ENCODE measurements at places on chromosomes 1 and 21. TPM values are rescaled to one million over a fixed set of nuclear protein-coding genes. Genes with fewer than 3 reads are reported as not detected.

The SPRR2E gene
- total RNA-seq: not detected

The PDXK gene
- total RNA-seq: 59.3 TPM

The GNAT2 gene
- not detected for total RNA-seq

The SLAMF9 gene
- not detected for total RNA-seq

The NOTCH2 gene
- 84.2 TPM for total RNA-seq

The GJA9 gene
- total RNA-seq: not detected

The MACO1 gene
- total RNA-seq: 25.4 TPM

The CNIH3 gene
- total RNA-seq: 3.8 TPM

The ABCG1 gene
- total RNA-seq: 3.3 TPM

The PPP1R12B gene
- 18.5 TPM for total RNA-seq

The OR2L2 gene
- total RNA-seq: 0.09 TPM

- no peak overlapping the region for H3K27ac ChIP-seq
- H3K36me3 ChIP-seq: peaks cover 2% of the 10 kb centered on the region
- no peak overlapping the region for H3K4me3 ChIP-seq
- no peaks in the 10 kb centered on the region for H3K27me3 ChIP-seq
- H3K4me1 ChIP-seq: peaks cover 61% of the 10 kb centered on the region
- DNase-seq: no peak
Measured at GRCh38 chr1:89945852-89946476, 48.9 kb upstream of the ZNF326 start.

DNA sequence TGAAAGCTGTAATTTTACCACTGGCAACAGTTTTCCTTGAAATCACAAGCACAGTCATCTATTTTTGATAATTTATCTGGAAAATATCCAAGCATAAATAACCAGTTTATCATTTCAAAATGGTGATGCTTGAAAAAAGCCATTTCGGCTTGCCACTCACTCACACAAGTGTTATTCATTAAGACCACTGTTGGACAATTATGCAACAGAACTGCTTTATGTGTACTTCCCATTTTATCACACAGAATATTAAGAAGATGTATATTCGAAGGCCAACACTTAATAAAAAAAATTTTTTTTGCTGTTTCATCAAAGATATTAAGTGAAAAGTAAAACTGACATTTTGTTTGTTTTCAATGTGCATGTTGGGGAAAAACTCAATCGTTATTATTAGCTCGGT is 62.3 kb downstream of the EIF4G3 start:
- no peak overlapping the region for H3K27ac ChIP-seq
- peaks cover 40% of the 10 kb centered on the region for H3K4me1 ChIP-seq
- no peak for DNase-seq
- no peaks in the 10 kb centered on the region for H3K27me3 ChIP-seq

- no peak overlapping the region for H3K4me3 ChIP-seq
- no peak for DNase-seq
- H3K27me3 ChIP-seq: no peaks in the 10 kb centered on the region
- peaks cover under 1% of the 10 kb centered on the region for H3K4me1 ChIP-seq
- H3K27ac ChIP-seq: no peak overlapping the region
Measured at GRCh38 chr1:30373471-30374399, 349.6 kb downstream of the MATN1 start.

GRCh38 chr1:74812180-74812541 is 79.2 kb downstream of the TYW3 start:
- H3K4me3 ChIP-seq: no peak overlapping the region
- no peak for DNase-seq
- no peak overlapping the region for H3K27ac ChIP-seq
- H3K4me1 ChIP-seq: no peaks in the 10 kb centered on the region
- H3K36me3 ChIP-seq: no peaks in the 10 kb centered on the region
- peaks cover 4% of the 10 kb centered on the region for H3K27me3 ChIP-seq

GRCh38 chr1:86277936-86278335 is 118.2 kb downstream of the ODF2L start:
- DNase-seq: no peak
- no peak overlapping the region for H3K27ac ChIP-seq
- H3K4me1 ChIP-seq: no peaks in the 10 kb centered on the region
- no peak overlapping the region for H3K4me3 ChIP-seq
- no peaks in the 10 kb centered on the region for H3K36me3 ChIP-seq
- H3K27me3 ChIP-seq: no peaks in the 10 kb centered on the region

DNA sequence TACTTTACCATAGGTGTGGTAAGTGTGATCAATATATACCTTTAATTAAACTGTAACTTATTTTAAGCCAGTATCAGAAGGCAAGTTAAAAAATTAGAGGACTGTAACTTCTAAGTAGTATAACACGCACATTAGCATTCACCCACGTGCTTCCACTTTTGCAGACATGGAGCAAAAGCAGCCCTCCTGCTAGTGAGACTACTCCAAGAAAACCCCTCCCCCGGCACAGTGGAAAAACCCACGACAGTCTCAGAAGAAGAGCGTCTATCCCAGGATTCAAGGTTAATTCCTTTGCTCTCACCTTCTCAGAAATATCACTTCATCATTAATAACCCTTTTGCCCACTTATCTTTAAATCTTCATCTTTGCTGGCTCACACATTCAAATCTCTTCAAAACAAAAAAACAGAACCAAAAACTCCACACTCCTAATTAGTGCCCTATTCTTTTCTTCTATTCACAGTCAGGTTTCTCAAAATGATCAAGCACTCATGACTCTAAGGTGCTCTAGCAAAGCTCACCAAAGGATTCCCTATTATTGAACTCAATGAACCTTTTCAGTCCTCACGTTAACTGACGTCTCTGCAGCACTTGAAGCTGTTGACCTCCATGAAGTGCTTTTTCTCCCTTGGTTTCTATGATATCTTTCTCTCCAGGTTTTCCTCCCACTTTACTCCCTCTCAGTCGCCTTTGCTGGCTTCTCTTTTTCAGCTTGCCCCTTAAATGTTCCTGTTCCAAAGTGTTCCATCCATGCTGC is 213.5 kb downstream of the SMYD3 start:
- no peaks in the 10 kb centered on the region for H3K36me3 ChIP-seq
- no peak overlapping the region for H3K4me3 ChIP-seq
- H3K27ac ChIP-seq: no peak overlapping the region

- H3K27ac ChIP-seq: no peak overlapping the region
- DNase-seq: no peak
- H3K4me3 ChIP-seq: no peak overlapping the region
- H3K4me1 ChIP-seq: no peaks in the 10 kb centered on the region
- H3K36me3 ChIP-seq: no peaks in the 10 kb centered on the region
Measured at GRCh38 chr1:87840767-87841166, 512.1 kb downstream of the LMO4 start.

GRCh38 chr1:184820956-184821355 is 66.3 kb upstream of the EDEM3 start:
- H3K27ac ChIP-seq: no peak overlapping the region
- H3K4me1 ChIP-seq: no peaks in the 10 kb centered on the region
- H3K27me3 ChIP-seq: no peaks in the 10 kb centered on the region
- peaks cover 2% of the 10 kb centered on the region for H3K36me3 ChIP-seq

DNA sequence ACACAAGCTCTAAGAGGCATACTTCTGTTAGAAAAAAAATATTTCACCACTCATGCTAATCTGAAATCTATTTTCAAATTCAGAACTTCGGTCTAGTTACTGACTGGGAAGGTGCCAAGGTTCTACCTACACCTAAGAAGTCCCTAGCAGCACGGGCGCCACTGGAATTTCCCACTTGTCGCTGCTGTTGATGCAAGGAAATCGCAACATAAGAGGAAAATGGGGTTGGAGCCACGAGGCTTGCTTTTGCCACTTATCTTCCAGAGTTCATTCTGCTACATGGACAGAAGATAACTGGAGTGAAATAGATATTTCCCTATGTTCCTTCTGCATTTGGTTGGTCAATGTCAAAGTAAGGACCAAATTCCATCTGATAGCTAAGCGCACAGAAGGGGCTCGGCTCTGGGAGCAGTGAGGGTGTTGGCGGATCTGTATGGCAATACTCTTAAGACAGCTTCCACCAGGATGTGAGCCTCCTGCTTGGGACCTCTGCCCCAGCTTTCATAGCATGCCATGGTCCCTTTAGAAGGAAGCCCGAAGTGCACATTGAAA is 47.2 kb downstream of the RCAN1 start:
- H3K4me3 ChIP-seq: peak overlapping the region; percentile 36

DNA sequence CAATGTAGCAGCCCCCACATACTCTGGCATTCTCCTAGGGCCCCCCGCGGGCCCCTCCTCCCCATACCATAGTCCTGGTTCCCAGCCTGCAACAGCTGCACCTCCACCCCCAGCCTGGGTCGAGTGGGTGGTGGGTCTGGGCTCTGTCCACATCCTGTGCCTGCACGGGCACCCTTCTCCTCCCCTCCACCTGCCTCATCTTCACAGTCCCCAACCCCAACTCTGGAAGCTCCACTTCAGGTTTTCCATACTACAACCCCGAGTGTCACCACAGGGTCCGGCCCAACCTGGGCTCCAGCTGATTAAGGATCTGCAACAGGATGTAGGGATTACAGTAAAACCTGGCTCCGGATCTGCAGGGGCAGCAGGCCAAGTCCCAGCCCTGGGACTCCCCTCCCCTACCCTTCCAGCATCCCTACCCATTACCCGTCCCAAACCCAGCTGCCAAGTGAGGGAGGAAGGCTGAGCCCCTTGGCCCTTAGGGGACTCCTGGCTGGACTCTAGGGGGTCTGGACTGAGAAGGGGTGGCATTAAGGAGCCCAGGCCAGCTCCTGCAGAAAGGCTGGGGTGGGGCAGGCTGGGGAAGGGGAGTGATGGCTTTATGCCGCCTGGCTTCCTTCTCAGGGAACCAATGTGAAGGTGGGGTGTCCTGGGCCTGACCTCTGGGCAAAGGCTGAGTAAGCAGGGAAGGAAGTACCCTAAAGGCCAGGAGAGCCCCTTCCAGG is 116.8 kb downstream of the CASZ1 start:
- no peak for DNase-seq
- peaks cover 20% of the 10 kb centered on the region for H3K4me1 ChIP-seq
- no peak overlapping the region for H3K27ac ChIP-seq
- H3K36me3 ChIP-seq: no peaks in the 10 kb centered on the region
- H3K27me3 ChIP-seq: peaks cover 30% of the 10 kb centered on the region
- no peak overlapping the region for H3K4me3 ChIP-seq

GRCh38 chr1:94382201-94382600 is 36.0 kb upstream of the ABCD3 start:
- no peak overlapping the region for H3K4me3 ChIP-seq
- no peaks in the 10 kb centered on the region for H3K36me3 ChIP-seq
- DNase-seq: no peak
- H3K27me3 ChIP-seq: peaks cover 2% of the 10 kb centered on the region
- no peaks in the 10 kb centered on the region for H3K4me1 ChIP-seq

GRCh38 chr1:81801651-81802456 is 1.1 kb downstream of the ADGRL2 start:
- H3K27ac ChIP-seq: peak overlapping the region; percentile 94
- peak; percentile 23 for DNase-seq
- no peaks in the 10 kb centered on the region for H3K27me3 ChIP-seq
- H3K36me3 ChIP-seq: no peaks in the 10 kb centered on the region
- H3K4me1 ChIP-seq: peaks cover 46% of the 10 kb centered on the region
- peak overlapping the region; percentile 97 for H3K4me3 ChIP-seq

DNA sequence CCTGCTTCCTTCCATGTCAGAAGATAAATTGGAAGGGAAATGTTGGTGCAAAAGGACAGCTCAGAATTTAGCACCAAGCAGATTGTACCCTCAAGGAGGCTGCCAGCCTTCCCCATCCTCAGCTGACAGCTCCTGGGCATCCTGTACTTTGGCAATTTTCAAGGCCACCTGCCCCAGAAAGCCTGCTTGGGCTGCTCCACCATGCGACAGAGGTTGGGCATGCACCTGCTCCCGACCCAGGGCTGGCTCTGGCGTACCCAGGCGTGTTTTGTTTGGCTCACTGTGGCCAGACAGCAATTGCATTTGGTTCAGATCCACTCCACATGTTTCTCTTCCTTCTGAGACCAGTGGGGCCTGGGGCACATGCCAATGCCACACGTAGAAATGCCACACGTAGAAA is 547.8 kb downstream of the NPHP4 start:
- H3K4me3 ChIP-seq: no peak overlapping the region
- H3K27ac ChIP-seq: no peak overlapping the region
- peaks cover 25% of the 10 kb centered on the region for H3K4me1 ChIP-seq
- H3K36me3 ChIP-seq: no peaks in the 10 kb centered on the region

DNA sequence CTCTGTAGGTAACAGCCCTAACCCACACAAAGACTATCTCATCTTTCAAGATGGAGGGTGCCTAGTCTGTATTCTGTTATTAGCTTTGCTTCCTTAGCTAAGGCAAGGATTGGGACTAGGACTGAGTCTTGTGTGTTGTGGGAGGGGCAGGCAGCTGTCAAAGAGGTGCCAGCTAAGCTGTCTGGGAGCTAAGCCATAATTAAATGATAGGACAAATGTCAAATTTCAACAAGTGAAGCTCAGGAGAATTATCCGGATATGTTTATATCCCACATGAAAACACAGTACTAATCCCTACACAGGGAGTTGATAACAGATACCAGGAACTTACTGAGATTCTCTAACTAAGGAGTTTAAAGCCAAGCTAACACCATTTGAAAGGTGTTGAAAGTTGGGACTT is 70.5 kb upstream of the NGF start:
- no peak overlapping the region for H3K27ac ChIP-seq
- H3K36me3 ChIP-seq: no peaks in the 10 kb centered on the region
- H3K4me3 ChIP-seq: no peak overlapping the region
- H3K27me3 ChIP-seq: no peaks in the 10 kb centered on the region
- no peak for DNase-seq
- peaks cover 5% of the 10 kb centered on the region for H3K4me1 ChIP-seq

DNA sequence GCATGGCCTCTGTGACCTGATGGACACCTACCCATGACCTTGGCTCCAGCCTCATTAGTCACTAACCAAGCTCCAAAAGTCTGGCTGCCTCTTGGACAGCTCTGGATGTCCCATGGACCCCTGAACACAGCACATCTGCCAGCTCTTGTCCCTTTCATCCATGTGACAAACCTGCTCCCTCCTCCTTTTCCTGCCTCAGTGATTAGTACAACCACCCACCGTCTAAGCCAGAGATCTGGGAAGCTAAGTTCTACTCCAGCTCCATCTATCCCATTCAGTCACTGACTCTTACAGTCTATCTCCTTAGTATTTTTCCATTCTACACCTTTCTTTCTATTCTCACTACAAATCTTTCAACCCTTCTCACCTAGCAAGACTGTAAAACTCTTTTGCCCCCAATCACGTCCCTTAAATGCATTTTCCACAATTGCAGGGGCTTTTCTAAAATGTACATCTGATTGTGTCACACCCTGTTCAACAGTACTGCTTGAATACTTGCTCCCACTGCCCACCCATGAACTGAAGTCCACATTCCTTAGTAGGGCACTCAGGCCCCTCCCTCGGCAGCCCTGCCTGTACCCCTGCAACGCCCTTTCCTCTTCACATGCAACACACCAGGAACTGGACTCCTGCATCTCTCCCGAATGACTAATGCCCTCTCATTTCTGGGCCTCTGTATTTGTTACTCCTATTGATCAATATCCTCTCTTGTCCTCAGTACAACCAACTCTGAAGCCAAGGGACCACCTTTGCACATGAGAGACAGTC is 7.2 kb downstream of the GPN2 start:
- no peak overlapping the region for H3K27ac ChIP-seq
- H3K4me1 ChIP-seq: peaks cover 6% of the 10 kb centered on the region
- no peaks in the 10 kb centered on the region for H3K27me3 ChIP-seq
- DNase-seq: no peak

DNA sequence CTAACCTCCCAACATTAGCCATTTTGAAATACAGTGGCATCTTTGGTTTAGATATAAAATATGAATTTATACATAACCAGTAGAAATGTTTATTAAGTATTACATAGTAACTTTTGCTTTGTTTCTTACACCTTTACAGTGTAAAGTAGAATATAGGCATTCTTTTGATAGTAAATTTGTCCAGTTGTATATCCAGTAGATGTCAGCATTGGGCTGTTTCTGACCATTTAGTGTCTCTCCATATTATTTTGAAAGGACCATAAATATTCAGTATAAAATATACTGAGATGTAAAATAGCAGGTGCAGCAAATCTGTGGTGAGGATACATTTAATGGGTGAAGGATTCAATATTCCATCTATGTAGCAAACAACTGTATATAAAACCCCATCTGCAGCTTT is 115.8 kb upstream of the ZRANB2 start:
- H3K4me3 ChIP-seq: no peak overlapping the region
- DNase-seq: no peak
- H3K36me3 ChIP-seq: no peaks in the 10 kb centered on the region
- H3K4me1 ChIP-seq: peaks cover 5% of the 10 kb centered on the region
